ENCODE measurements at places on chromosomes 16 and 17.

DNA sequence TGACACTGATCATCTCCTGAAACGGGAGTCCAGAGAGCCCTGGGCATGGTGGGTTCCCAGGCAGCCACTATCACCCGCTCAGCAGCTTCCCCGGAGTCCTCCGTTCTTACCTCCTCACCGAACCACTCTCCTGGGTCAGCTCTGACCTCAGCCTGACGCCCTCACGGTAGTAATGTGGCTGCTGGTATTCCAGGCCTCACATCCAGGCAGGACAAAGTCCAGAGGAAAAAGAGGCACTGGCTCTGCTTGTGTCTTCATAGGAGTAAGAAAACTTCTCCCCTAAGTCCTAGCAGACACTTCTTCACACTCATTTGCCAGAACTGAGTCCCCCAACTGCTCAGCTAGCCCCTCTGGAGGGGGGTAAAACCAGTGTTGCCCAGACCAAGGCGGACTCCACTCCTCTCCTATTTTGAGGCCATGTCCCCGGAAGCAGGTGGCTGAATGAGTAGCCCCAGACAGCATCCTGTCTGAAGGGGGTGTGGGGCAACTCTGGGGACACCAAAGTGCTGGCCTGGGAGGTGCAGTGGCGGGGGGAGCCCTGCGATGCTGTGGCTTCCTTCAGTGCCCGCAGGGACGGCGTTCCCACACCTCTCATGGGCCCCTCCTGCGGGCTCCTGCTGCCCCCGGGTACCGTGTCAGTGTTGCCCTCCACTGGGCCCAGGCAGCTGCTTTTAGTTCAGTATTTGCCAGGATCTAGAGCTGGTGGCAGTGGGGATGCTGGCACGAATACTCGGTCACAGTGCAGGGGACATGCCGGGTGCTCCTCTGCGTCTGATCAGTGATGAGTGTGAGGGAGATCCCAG lies 5.4 kb downstream of the FSCN2 start:
- DNase-seq, result no peak

GRCh38 chr17:31007695-31008373 lies 37.0 kb downstream of the RNF135 start:
- no peak for DNase-seq

GRCh38 chr17:64655704-64656103 lies 6.4 kb downstream of the SMURF2 start:
- no peak for DNase-seq

DNA sequence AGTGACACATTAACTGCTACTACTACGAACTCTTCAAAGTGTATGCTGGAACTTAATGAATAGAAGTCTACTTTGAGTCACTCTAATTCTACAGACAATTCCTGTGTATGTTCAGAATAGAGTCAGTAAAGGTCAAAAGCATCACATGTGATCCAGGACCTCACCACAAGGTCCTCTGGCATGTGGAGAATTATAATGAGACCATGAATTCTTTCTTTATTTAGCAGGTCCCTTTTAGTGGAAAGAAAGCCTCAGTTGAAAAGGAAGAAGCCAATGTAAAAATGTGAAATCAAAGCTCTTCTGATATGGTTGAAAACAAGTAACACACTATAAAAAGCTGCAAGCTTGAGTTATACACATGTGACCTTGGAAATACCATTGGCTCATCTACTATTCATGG lies 1612.1 kb upstream of the GOT2 start:
- DNase-seq, result no peak

DNA sequence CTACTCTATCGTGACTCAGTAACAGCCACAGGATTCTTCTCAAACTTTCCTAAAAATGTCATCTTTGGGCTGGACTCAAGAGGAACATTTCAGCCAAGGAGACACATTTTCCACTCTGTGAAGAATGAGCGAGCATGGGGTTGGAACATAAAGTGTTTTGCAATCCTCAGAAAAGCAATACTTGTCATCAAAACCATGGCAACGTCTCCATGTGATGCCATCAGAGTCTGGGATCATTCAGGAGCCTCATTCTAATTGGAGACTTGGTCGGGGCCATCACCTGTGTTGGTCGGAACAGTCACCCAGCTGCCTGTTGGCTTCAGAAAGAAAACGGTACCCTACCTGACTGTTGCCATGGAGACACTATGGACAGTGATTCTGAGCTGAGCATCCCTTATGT lies 25.5 kb downstream of the MYOCD start:
- no peak for DNase-seq

GRCh38 chr16:64434526-64435069 lies 687.3 kb downstream of the CDH11 start:
- no peak for DNase-seq

GRCh38 chr16:78551487-78552085 lies 452.1 kb downstream of the WWOX start:
- DNase-seq, result no peak

DNA sequence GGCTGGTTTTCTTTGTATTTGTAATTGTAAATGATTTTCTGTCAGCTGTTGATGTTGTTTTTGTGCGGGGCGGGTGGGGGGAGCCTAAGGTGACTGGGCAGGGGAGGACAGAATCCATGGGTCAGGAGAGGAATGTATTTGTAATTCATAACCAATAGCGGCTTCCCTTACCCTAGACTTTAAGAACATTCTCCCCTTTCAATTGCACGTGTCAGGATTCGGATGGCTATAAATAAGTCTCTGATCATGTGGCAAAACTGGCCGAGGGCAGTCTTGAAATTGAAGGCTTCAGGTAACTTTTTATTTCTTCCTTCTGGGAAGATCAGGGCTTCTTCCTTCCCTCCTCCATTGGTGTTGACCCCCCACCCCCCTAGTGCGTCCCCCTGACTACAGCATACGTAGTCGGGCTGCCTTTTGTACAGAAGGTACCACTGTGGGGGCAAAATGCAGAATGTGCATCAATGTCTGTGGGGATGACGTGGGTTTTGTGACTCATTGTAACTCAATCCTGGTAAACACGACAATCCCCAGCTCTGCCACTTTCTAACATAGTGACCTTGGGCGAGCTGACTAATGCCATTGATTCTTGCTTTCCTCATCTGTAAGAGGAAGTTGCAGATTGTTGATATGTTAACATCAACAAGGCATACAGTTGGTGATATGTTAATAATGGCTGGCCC lies 16.2 kb downstream of the MARCHF10 start:
- no peak for DNase-seq

- no peak for DNase-seq
Measured at GRCh38 chr16:25109643-25110042, 1.9 kb upstream of the LCMT1 start.

GRCh38 chr17:2897605-2898004 lies 101.4 kb downstream of the RAP1GAP2 start:
- DNase-seq, result no peak

GRCh38 chr17:38512473-38513058 lies 84.3 kb downstream of the ARHGAP23 start:
- DNase-seq, result no peak

DNA sequence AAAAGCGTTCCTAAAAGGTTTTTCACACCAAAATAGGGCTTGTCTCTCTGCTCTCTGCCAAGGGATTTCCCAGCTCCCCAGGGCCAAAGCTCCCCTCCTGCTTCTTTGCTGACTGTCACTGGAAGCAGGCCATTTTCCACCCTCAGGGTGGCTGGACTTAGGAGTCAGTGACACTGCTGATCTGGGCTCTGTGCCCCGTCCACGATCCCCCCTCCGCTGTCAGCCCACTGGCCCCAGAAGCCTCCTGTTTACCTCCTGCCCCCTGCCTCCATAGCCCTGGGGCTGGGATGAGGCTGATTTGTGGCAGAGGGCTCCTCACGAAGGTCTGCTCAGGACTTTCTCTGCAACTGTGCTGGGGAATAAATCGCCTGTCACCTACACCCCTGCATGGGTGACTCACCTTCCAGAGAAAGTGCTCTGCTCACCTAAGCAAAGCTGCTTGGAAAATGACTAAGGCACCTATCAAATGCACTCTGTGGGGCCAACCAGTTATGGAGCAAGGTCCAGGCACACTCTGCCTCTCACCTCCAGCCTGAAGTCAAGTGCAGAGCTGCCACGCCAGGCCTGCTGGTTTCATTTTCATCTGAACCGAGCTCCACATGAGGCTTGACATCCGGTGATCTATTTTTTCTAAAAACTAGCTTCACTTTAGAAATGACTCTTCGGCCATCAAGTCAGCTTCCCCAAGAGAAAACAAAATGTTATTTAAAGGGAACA lies 4.9 kb downstream of the MAP3K14 start:
- peak; percentile 72 for DNase-seq

GRCh38 chr17:14067347-14067746 lies 2.0 kb upstream of the COX10 start:
- no peak for DNase-seq

DNA sequence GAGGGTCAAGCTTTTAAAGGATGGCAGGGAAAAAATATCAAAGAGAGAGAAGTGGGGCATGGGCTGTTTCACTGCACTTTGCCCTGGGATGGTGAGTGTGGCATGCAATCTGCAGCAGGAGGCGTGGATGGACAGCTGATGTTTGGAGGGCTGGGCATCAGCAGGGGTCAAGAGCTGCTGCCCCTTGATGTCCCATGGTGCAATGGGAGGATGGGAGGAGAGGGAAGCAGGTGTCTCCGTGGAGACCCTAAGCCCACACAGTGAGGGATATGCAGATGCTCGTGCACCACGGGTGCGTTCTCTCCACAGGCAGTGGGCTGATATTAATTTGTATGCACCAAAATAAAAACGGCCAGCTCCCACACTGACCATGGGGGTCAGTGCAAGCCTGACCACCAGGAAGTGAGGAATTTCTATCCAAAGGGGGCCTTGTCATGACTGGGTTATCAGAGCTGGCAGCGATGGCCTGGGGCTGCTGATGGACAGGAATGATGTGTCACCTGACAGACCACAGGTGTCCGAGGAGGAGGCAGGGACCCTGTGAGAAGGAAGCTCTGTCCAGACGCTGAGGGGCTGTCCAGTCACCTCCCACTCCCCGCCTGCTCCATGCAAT lies 183.6 kb downstream of the IRF8 start:
- DNase-seq, result no peak

- no peak for DNase-seq
Measured at GRCh38 chr16:88691924-88692560, 5.7 kb upstream of the SNAI3 start.

DNA sequence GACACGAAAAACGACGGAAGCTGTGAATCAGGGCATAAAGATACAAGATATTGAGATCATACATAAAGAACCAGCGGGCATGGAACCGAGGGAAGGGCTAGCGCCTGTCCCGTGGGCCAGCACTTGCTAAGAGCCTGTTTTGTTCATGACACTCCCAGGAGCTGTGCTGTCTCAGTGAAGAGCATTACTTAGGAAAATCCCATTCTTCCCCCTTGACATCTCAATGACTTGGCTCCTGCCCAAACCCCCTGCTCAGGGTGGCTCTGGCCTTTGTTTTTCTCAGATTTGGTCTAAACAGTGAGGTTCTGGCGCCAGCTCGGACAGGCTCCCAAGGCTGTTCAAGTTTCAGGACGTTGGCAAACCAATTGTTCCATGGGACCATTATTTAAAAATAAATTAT lies 79.1 kb upstream of the SEC14L1 start:
- no peak for DNase-seq

DNA sequence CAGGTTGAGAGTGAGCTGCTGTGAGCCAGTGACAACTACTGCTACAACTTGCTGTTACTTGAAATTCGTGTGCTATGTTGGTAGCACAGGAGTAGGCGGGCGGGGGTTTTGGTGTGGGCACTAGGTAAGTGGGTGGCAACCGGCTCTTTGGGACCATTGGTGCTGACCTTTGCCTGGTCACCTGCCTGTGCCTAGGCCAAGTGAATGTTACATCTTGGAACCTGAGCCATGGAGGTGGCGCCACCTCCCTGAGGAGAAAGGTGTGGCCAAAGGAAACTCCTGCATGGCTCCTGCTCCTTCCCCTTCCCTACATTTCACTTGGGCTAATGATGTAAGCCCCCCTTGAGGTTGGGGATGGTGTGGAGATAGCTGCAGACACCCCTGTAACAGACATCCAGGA lies 25.4 kb upstream of the ARHGAP23 start:
- DNase-seq, result no peak

DNA sequence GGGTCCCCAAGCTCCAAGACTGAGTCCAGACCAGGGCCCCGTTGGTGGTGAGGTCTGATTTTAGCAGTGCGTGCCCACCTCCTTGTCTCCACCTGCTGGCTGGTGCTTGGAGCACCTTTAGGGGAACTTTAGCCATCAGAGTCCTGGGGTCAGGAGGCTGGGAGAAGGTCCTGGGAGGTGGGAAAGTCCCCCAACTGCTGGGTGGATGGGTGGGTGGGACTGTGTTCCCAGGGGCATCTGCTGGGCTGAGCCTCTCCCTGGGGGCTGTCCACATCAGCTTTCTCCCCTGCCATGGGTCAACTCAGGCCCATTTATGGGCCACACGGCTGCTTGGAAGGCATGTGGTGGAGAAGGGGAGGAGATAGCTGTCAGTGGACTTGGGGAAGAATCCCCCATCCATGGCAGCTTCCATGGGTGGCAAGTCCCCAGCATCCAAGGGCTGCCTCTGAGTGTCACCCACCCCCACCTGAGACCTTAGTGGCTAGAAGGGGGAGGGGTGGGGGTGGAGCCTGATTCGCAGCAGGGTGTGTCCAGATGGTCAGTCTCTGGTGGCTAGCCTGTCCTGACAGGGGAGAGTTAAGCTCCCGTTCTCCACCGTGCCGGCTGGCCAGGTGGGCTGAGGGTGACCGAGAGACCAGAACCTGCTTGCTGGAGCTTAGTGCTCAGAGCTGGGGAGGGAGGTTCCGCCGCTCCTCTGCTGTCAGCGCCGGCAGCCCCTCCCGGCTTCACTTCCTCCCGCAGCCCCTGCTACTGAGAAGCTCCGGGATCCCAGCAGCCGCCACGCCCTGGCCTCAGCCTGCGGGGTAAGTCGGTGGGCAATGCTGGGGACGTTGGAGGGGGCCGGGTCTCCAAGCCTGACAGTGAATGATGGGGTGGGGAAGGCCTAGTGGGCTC lies at the start of gene TRPV2:
Gene TRPV2, plus strand, starts transcription at position 541 of the 894 bp plus-strand sequence. CDS start 2,098 bp downstream, outside the sequence.
- peak; percentile 55 for DNase-seq

DNA sequence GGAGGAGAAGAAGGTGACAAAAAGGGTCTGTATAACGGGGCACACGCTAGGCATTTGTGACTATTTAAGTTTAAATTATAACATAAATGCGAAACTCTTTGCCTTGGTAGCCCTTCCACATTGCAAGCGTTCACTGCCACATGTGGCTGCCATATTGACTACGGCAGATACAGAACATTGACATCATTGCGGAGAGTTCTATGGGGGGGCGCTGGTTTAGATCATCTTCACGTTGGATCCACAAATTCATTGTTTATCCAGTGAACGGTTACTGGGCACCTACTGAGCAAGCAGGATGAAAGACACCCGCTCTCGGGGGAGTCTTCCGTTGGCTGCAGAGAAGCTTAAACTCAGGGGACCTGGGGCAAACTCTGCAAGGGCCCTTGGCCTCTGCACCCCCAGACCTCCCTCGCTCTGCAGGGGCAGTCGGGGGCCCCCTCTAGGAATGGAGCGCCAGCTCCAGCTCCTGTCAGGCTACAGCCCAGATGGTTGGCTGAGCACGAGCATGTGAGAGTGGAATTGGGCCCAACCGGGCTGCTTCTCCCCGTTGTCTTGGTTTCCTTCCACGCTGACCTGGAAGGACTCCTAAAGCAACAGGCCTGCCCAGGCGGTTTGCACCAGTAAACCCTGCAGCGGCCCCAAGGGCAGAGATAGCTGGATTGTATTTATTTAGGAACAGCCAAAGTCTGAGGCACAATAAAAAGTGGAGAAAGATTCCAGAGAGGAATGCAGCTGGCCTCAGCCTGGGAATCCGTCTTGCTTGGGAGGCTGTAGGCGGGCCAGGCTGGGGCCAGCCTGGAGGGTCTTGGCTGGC lies 172.2 kb downstream of the SEC14L1 start:
- DNase-seq, result no peak

Data from activated CD8-positive, alpha-beta memory T cell treated with anti-CD3 and anti-CD28 coated beads, Interleukin-2, amount 50 U/mL, for 4 hours (primary cell).